ENCODE measurements at places on chromosomes 2 and 18. TPM values are rescaled to one million over a fixed set of nuclear protein-coding genes. Genes with fewer than 3 reads are reported as not detected.

Gene TNFAIP6
- total RNA-seq: 1.4 TPM

- no peaks in the 10 kb centered on the region for H3K27me3 ChIP-seq
- no peaks in the 10 kb centered on the region for H3K36me3 ChIP-seq
- peak overlapping the region; percentile 14 for H3K4me3 ChIP-seq
- peak overlapping the region; percentile 73 for H3K27ac ChIP-seq
Measured at GRCh38 chr18:77127769-77128671, 4.6 kb downstream of the MBP start.

- H3K4me1 ChIP-seq: no peaks in the 10 kb centered on the region
- no peaks in the 10 kb centered on the region for H3K27me3 ChIP-seq
- no peak overlapping the region for H3K27ac ChIP-seq
- H3K36me3 ChIP-seq: peaks cover 62% of the 10 kb centered on the region
- peak; percentile 43 for DNase-seq
Measured at GRCh38 chr2:216425008-216425787, 12.9 kb downstream of the SMARCAL1 start.

DNA sequence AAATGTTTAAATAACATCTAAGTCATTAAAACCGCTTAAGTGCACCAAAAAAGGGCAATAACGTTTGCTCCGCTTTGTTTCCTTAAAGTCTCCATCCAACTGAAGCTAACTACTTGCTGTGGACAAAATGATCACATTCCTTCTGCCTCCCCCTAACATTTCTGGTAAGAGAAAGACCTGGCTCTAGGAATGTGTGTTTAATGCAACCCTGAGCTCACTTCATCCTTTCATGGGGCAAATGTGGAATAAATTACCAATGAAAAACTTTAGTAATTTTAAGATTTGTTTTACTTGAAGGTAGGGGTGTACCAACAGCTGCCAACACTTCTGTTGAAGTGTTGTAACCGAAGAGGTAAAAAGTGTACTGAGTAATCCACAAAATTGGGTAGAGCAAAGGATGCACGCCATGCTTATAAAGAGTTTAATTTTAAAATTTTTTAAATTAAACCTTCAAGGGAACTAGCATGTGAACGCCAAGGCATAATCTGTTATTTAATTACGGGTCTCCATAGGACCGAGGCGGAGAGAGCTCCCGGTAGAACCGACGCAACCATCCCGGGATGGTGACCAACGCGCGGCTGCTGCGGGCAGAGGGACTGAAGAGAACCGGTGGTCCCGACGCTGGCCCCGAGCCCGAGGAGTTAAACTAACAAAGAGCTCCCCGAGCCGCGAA lies 1.1 kb downstream of the HNRNPLL start:
- no peaks in the 10 kb centered on the region for H3K27me3 ChIP-seq
- peak overlapping the region; percentile 97 for H3K27ac ChIP-seq
- H3K4me1 ChIP-seq: peaks cover 41% of the 10 kb centered on the region

GRCh38 chr2:240913810-240914644 lies 7.9 kb downstream of the CROCC2 start:
- H3K4me3 ChIP-seq: no peak overlapping the region
- H3K36me3 ChIP-seq: no peaks in the 10 kb centered on the region
- DNase-seq: peak; percentile 60

Gene NBAS
- total RNA-seq: 41.1 TPM

GRCh38 chr2:74002505-74003421 lies 18.1 kb downstream of the TET3 start:
- no peaks in the 10 kb centered on the region for H3K27me3 ChIP-seq
- peak overlapping the region; percentile 40 for H3K4me3 ChIP-seq
- DNase-seq: peak; percentile 96
- no peaks in the 10 kb centered on the region for H3K36me3 ChIP-seq
- peaks cover 66% of the 10 kb centered on the region for H3K4me1 ChIP-seq
- H3K27ac ChIP-seq: peak overlapping the region; percentile 61

GRCh38 chr2:49189512-49190225 lies 35.4 kb upstream of the FSHR start:
- no peaks in the 10 kb centered on the region for H3K27me3 ChIP-seq
- H3K4me3 ChIP-seq: no peak overlapping the region
- no peak overlapping the region for H3K27ac ChIP-seq
- no peak for DNase-seq
- H3K4me1 ChIP-seq: no peaks in the 10 kb centered on the region

DNA sequence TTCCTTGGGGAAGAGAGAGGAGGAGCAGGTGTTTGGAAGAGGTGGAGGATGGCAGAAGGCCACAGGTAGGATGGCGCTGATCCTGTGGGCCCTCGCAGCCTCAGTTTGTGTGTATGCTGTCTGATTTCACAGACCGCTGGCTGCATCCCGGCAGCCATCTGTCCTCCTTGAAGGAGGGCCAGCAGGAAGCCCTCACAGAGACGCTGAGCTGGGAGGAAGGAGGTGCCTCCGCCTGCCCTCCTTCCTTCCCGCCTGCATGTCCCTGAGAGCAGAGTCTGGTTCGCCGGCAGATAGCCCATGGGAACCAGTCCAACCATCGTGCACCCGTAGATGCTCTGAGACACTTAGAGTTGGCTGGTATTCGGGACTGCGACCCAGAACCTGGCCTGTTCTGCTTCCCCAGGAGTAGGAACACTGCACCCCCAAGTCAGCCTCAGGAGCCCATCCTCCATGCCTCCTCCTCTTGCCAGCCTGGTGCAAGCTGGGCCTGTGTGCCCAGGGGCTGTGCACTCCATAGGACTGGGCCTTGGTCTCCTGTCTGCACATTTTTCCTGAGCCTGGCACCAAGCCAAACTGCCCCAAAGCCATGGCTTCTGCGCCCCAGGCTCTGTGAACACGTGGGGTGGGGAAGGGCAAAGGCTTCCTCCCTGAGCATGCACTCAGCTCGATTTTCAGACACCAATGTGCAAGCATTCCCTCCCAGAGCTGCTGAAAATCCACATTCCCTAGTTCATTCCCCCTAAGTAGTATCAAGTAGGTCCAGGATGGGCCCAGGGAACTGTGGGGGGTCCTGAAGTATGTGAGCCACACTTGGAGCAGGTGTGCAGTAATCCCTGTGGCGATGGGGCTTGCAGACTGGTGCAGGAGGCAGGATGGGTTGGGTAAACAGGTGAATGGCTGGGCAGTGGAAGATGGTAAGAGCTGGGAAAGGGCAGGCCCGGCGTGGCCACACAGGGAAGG lies 115.6 kb downstream of the SEPTIN10 start:
- peaks cover 16% of the 10 kb centered on the region for H3K4me1 ChIP-seq
- H3K27ac ChIP-seq: no peak overlapping the region
- H3K27me3 ChIP-seq: no peaks in the 10 kb centered on the region
- H3K36me3 ChIP-seq: no peaks in the 10 kb centered on the region
- DNase-seq: no peak

Gene IL36G
- total RNA-seq: not detected

- DNase-seq: no peak
- H3K4me3 ChIP-seq: no peak overlapping the region
- no peaks in the 10 kb centered on the region for H3K4me1 ChIP-seq
- no peak overlapping the region for H3K27ac ChIP-seq
- H3K27me3 ChIP-seq: no peaks in the 10 kb centered on the region
- peaks cover 75% of the 10 kb centered on the region for H3K36me3 ChIP-seq
Measured at GRCh38 chr2:131058214-131058843, 34.9 kb downstream of the FAM168B start.

DNA sequence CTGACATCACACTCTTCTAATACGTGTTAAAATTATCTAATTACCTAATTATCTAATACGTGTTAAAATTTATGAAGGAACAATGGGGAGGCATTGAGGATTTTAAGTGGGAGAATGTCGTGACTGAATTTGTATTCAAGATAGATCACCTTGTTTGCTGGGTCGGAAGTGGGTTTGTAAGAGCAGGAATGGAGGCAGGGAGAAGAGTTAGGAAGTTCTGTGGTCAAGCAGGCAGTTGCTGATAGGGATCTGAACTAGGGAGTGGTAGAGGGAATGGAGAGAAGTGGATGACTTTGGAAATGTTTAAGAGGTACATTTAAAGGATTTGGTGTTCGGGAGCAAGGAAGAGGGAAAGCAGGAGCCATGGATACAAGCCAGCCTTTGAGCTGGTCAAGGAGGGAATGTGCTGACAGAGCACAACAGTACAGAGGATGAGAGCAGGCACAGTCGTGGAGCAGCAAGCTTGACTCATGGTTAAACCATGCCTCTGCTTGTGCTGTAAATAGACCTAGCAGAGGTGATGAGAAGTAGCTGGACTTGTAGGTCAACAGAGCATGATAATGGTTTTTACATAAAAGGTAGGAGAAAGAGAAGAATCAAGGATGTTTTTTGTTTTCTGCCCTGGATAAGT lies 16.2 kb downstream of the IL18RAP start:
- no peak overlapping the region for H3K27ac ChIP-seq
- no peak overlapping the region for H3K4me3 ChIP-seq
- H3K4me1 ChIP-seq: no peaks in the 10 kb centered on the region
- DNase-seq: no peak
- no peaks in the 10 kb centered on the region for H3K27me3 ChIP-seq
- H3K36me3 ChIP-seq: no peaks in the 10 kb centered on the region

Gene LIMS1
- total RNA-seq: 80.0 TPM

Gene WDR54
- total RNA-seq: 14.3 TPM

Gene LRRTM4
- not detected for total RNA-seq

DNA sequence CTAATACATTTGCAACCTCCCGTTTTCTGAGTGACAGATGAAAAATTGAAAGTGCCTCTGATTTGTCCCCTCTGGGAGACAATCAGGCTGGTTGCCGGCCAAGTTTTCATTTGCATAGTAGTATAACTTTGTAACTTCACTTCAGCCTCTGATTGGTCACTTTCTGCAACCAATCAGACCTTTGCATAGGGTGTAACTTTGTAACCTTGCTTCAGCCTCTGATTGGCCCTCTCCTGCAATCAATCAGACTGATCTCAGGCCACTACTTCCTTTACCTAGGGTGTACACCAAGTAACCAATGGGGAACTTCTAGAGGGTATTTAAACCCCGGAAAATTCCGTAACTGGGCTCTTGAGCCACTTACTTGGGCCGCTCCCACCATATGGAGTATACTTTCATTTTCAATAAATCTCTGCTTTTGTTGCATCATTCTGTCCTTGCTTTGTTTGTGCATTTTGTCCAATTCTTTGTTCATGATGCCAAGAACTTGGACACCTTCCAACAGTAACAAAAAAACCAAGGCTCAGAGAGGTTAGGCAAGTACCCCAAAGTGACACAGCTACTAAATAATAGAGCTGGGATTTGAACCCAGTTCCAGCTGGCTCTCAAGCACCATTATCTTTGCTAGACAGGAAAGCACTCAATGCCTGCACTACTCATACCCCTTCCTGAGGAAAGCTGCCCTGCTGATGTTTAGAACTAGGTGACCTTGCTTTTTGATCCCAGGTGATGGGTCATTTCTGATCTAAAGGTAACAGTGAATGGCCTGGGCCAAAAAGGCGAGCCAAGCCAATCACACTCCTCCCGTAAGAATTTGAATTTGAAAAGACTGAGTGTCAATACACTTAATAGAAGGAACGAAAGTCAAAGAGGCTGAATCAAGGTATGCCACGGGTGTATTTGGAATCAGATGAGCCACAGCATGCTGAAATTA lies 10.9 kb upstream of the MYOM1 start:
- no peak for DNase-seq
- H3K4me1 ChIP-seq: no peaks in the 10 kb centered on the region
- no peak overlapping the region for H3K27ac ChIP-seq
- no peaks in the 10 kb centered on the region for H3K36me3 ChIP-seq
- H3K4me3 ChIP-seq: peak overlapping the region; percentile 2

DNA sequence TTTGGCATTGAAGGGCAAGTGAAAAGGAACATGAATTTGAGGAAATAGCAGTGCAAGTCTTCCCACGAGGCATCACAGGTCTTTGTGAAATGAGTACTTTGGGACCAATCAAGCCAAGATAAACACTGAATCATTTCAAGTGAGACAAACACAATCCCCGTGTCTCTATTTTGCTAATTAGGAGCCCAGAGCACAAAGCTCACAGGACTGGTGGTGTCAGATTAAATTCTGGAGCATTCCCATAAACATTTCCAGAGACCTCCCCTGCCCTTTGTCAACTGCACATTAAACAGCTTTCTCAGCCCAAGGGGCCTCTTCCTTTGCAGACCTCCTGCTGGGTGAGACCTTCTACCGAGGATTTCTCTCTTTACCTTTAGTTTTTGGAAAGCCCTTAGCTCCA lies 50.7 kb downstream of the DAPL1 start:
- H3K4me1 ChIP-seq: no peaks in the 10 kb centered on the region
- no peak overlapping the region for H3K27ac ChIP-seq
- H3K27me3 ChIP-seq: no peaks in the 10 kb centered on the region
- no peak overlapping the region for H3K4me3 ChIP-seq
- no peaks in the 10 kb centered on the region for H3K36me3 ChIP-seq

Data from upper lobe of left lung (tissue), 6 donors.